ENCODE measurements at places on chromosomes 6 and 20. TPM values are rescaled to one million over a fixed set of nuclear protein-coding genes. Genes with fewer than 3 reads are reported as not detected.

The GABRR1 gene
- polyA plus RNA-seq: not detected

The CALHM4 gene
- polyA plus RNA-seq: not detected

The EEF1A1 gene
- polyA plus RNA-seq: 4,920 TPM

The BANF2 gene
- not detected for polyA plus RNA-seq

The ANKRD66 gene
- not detected for polyA plus RNA-seq

DNA sequence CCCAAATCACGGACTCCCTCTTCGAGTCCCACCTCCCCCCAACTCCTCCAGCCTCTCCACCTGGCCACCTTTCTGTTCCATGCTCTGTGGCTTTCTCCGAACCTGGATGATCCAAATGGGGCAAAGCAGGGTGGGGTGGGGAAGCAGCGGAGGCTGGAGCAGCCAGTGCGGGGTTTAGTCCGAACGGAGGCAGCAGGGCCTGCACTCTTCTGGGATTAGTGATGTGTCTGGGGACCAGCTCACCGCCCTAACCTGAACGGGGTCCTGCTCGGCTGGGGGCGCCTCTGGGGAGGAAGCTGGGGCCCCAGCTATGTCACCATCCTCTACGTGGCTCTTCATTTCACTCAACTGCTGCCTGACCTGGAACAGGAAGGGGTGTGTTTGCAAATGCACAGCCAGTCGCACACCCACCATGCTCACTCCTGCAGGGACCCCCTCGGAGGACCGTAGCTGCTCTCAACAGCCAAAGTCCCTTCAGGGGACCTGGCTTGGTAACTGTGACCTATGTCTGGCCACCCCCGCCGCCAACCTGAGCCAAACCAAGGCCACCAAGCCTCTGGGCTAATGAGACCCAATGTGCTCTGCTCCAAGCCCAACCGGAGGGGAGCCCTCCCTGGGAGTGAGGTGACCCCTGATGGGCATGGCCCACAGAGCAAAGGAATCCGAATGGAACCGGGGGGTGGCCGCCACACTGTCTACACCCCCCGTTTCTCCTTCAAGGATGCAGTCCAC lies 46.8 kb downstream of the DSTN start:
- no peak overlapping the region for H3K4me3 ChIP-seq
- peaks cover 29% of the 10 kb centered on the region for H3K4me1 ChIP-seq
- DNase-seq: no peak
- H3K27ac ChIP-seq: no peak overlapping the region

GRCh38 chr6:159594750-159595117 lies 98.3 kb downstream of the SOD2 start:
- no peak for DNase-seq
- H3K36me3 ChIP-seq: no peaks in the 10 kb centered on the region
- H3K27ac ChIP-seq: no peak overlapping the region
- H3K4me1 ChIP-seq: no peaks in the 10 kb centered on the region
- H3K4me3 ChIP-seq: no peak overlapping the region

GRCh38 chr6:81759782-81760181 lies 7.3 kb upstream of the TENT5A start:
- H3K36me3 ChIP-seq: no peaks in the 10 kb centered on the region
- no peaks in the 10 kb centered on the region for H3K27me3 ChIP-seq
- no peak for DNase-seq
- no peak overlapping the region for H3K4me3 ChIP-seq
- H3K4me1 ChIP-seq: no peaks in the 10 kb centered on the region
- no peak overlapping the region for H3K27ac ChIP-seq

GRCh38 chr20:37890643-37891042 lies 12.3 kb upstream of the VSTM2L start:
- no peak overlapping the region for H3K27ac ChIP-seq
- no peaks in the 10 kb centered on the region for H3K27me3 ChIP-seq
- no peak overlapping the region for H3K4me3 ChIP-seq
- no peaks in the 10 kb centered on the region for H3K36me3 ChIP-seq
- DNase-seq: no peak
- H3K4me1 ChIP-seq: no peaks in the 10 kb centered on the region

- peaks cover 2% of the 10 kb centered on the region for H3K27me3 ChIP-seq
- no peak overlapping the region for H3K27ac ChIP-seq
- H3K4me1 ChIP-seq: peaks cover 20% of the 10 kb centered on the region
- H3K36me3 ChIP-seq: no peaks in the 10 kb centered on the region
Observed at GRCh38 chr6:16841241-16841640, 80.0 kb upstream of the ATXN1 start.

- peaks cover 32% of the 10 kb centered on the region for H3K27me3 ChIP-seq
- peak overlapping the region; percentile 99 for H3K27ac ChIP-seq
- peak; percentile 82 for DNase-seq
- H3K4me3 ChIP-seq: peak overlapping the region; percentile 98
- H3K36me3 ChIP-seq: no peaks in the 10 kb centered on the region
Observed at GRCh38 chr6:16762550-16763477, 1.6 kb upstream of the ATXN1 start.

DNA sequence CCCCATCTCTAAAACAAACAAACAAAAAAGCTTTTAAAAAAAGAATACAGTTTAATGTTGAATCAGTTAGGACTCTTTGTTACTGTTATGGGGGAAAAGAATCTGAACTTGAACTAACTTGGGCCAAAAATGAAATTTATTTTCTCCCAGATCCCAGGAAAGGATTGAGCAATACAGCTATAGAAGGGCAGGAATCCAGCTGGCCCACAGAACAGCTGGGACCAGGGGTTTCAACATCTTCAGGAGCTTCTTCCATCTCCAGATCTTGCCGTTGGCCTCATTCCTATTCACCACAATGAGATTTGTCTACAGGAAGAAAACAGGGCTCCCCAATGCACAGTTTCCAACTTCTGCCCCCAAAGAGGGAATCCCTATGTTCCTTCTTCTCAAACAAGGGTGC lies 43.2 kb upstream of the AKAP12 start:
- H3K36me3 ChIP-seq: no peaks in the 10 kb centered on the region
- DNase-seq: no peak
- H3K4me3 ChIP-seq: no peak overlapping the region
- no peaks in the 10 kb centered on the region for H3K27me3 ChIP-seq
- no peaks in the 10 kb centered on the region for H3K4me1 ChIP-seq

DNA sequence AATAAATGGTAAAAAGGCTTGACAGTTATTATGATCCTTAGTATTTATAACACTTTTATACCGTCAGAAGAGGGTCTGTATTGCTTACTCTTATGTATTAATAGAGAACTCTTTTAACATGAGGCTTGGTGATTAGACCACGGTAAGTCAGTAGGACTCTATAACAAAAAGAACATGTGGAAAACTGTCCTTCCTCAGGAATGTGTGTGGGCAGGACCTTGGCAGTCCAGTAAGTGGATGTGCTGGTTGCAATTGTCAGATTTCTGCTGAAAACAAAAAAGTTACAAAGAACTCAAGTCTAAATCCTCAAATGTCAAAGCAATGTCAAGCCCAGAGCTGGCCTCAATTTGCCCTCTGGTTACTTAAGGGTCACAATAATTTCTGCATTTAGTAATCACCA lies 81.1 kb downstream of the PLCG1 start:
- H3K27me3 ChIP-seq: peaks cover 3% of the 10 kb centered on the region
- DNase-seq: no peak
- H3K4me1 ChIP-seq: no peaks in the 10 kb centered on the region
- H3K27ac ChIP-seq: no peak overlapping the region

Data from immature natural killer cell (primary cell).